Stimulated activated CD8-positive, alpha-beta memory T cell treated with anti-CD3 and anti-CD28 coated beads, Interleukin-7, amount 100 ng/mL, for 24 hours (primary cell): ENCODE measurements at places on chromosomes 16 and 17.
A peak's percentile ranks its signal among the peaks of the same experiment; 100 is the strongest.

GRCh38 chr17:42198897-42199296, 4.6 kb upstream of the GHDC start:
- DNase-seq = no peak

DNA sequence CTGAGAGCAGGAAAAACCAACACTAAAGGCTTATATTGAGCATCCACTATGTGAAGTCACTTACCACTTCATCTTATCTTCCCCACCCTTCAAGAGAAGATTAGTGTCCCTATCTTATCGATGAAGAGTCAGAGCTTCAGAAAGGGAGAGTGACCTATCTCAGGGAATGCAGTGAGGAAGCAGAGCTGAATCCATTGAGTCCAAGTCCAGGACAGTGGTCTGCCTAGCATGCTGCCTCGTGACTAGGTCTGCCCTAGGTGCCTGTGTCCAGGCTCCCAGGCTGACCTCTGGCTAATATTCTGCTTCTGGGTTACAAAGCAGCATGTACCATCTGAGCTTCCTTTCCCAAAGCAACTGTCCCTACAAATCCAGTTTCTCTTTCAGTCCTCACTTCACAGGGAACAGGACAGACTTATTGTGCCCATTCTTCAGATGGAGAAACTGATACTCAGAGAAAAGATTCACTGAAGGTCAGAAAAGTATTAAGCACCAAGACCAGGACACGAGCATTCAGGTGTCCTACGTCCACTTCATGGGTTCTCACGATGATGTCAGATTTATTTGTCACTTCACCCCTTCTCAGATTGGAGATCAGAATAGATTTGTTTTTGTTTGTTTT, 13.3 kb upstream of the FZD2 start:
- no peak for DNase-seq

DNA sequence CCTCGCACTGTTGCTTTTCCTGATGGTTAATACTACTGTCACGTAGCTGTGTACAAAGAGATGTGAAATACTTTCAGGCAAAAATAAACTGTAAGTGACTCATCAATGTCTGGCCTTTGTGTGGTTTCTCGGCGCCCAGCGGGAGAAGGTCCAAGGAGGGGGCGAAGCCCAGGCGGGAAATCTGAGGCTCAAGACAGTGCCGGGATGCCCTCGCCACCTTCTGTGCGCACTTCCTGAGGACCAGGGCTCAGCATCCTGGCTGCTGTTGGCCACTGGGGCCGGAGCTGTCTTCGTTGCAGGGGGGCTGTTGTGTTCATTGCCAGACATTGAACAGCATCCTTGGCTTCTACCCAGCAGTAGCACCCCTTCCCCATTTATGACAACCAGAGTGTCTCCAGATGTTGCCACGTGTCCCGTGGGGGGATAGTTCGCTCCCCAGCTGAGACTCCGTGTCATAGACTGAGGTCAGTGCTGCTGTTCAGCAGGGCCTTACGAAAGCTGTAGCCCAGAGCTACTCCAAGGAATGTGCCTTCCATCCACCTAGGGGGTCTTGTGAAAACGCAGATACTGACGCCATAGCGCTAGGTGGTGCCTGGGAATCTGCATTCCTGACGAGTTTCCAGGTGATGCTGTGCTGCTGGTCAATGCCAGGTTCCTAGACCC, 67.3 kb upstream of the PLCG2 start:
- DNase-seq = no peak

DNA sequence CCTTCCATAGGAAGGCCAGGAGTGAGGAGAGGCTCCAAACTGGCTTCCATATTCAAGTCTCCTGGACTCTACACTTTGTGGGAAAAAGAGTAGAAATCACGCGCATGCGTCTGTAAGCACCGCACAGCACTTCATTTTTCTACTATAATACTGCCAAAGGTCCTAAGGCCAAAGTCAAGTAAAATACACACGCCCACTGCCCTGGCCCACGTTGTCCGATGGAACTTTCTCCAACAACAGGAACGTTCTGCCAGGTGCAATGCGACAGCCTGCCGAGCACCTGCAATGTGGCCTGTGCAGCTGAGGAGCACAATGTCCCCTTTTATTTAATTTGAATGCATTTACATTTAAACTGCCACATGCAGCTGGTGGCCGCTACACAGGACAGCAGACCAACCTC, 23.5 kb downstream of the DNASE1 start:
- DNase-seq = no peak

DNA sequence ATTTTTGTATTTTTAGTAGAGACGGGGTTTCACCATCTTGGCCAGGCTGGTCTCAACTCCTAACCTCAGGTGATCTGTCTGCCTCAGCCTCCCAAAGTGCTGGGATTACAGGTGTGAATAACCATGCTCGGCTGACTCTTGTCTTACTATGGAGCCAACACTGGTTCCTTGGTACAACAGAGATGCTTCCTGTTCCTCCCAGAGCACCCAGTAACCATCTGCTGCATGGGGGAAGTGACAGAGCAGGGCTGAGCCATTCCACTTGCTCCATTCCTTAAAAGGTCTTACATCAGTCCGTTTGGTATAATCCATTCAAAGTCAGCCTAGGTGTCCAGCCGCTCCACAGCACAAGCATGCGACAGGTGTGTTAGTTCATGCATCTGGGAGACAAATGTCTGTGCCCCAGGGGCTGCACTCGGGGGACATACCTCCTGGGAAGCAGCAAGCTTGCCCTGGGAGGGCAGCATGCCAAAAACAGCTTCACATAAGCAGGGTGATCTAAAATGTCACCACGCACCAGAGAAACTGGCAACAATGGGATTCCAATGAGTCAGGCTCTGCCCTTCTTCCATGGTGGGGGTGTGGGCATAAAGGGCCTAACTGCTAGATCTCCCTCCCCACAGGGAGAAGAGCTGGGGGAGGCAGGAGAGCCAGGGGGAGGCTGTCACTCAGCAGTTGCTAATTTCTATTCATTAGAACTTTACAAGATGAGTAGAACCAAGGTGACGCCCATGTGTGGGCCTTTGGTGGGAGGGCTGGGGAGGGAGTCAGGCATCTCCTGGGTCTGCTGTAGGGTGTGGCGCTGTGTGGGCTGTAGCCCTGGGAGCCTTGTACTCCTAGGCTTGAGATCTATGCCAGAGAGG, 35.5 kb downstream of the PIPOX start:
- DNase-seq = no peak

DNA sequence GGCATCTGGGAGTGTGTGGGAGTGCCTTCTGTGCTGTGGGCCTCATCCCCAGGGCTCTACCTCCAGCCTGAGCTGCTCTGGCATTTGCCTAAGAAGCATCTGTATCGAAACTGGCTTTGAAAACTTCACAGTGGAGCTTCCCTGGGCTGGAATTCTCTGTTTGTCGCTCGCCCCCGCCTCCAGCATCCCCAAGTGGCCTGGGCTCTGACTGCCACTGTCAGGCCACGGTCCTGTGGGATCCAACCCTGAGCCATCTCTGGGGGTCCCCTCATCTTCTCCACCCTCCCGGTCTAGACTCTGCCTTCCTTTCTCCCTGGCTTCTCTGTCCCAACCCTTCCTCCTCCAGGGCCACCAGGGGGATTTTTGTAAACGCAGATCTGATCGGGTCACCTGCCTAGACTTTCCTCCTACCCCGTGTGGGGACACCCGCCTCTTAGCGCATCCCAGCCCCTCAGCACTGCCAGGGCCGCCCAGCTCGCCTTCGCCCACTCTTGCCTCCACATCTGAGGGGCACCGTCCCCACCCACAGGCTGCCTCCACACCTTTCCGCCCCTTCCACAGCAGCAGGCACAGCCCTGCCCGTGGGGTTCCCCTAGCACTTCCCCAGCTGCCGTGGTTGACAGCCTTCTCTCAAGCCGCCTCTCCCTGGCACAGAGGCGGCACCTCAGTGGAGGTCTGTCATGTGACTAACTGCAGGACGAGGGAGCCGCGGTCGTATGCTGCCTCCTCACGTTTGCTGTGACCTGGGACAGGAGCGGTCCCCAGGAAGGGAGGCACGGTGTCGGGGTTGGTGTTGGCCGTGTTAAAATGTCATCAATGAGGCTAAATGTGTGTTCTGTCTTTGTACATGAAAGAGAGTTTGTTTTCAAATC, 12.0 kb downstream of the TBC1D24 start:
- DNase-seq = peak; percentile 53

GRCh38 chr17:40021451-40021971, 6.3 kb downstream of the CSF3 start:
- no peak for DNase-seq

GRCh38 chr16:65876056-65876408, 490.5 kb upstream of the CDH5 start:
- no peak for DNase-seq

DNA sequence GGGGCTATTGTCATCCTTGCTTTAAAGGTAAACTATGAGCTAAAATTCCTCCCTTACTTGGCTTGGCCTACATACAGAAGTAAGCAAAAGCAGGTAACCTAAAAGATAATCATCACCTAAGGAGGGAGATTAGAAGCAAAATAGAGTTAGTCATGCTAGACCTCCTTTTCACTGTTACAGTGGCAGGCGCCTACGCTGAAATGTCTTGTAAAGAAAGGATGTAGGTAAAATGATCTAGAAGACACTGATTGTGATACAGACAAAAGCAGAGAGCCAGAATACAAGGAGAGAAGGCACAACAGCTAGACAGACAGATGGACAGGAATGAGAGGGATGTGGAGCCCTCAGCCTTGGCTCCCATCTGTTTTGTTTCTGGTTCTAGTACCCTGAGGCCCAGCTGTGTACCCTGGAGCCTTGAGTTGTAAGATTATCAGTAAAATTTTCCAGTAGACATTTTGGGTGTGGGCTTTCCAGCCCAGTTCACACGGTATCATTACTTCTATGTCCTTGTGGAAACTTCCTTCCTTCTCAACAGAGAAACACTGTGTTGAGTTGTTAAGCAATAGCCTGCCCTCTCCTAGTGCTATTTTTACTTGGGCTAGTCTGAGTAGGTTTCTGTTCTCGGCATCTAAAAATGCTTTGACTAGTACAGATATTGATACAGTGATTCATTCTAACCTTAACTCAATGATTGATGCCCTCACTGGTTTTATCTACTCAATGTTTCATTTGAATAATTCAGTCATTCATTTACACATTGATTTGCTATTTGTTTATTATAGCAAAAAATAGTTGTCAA, 7.7 kb upstream of the C16orf78 start:
- no peak for DNase-seq

DNA sequence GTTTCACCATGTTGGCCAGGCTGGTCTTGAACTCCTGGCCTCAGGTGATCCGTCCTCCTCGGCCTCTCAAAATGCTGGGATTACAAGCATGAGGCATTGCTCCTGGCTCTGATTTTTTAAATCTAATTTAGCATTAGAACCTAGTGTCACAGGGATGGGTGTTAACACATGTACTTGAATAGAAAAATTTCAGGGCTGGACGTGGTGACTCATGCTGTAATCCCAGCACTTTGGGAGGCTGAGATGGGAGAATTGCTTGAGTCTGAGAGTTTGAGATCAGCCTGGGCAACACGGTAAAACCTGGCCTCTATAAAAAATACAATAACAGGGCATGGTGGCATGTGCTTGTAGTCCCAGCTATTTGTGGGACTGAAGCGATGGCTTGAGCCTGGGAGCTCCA, 6.0 kb upstream of the RNF135 start:
- DNase-seq = no peak

- DNase-seq = no peak
Observed at GRCh38 chr17:16988749-16989229, 16.9 kb upstream of the TNFRSF13B start.

DNA sequence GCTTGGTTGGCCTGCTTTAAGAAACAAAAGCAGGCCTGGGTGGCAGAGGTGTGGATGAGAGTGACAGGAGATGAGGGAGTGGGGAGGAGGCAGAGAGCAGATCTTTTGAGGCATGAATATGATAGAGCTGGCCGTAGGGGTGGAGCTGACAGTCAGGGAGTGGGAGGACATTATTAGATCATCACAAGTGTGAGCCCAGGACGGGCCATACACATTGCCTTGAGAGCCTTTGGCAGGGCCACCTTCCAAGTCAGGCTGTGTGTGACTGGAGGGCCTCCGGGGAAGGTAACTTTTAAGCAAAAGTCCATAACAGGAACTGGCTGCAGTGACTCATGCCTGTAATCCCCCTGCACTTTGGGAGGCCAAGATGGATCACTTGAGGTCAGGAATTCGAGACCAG, 26.3 kb downstream of the GINS3 start:
- DNase-seq = no peak

GRCh38 chr17:79922798-79923197, 83.6 kb upstream of the CBX4 start:
- DNase-seq = no peak

DNA sequence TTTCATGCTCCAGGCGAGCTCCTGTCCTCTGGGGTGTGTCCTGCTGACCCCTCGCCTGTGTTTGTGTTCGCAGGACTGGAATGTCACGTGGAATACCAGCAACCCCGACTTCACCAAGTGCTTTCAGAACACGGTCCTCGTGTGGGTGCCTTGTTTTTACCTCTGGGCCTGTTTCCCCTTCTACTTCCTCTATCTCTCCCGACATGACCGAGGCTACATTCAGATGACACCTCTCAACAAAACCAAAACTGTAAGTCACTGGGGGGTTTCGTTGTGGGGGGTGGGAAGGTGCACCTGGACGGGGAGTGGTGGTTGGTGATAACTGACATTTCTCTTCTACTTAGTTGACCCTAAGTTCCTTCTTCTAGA, 58.3 kb downstream of the ABCC1 start:
- DNase-seq = no peak

DNA sequence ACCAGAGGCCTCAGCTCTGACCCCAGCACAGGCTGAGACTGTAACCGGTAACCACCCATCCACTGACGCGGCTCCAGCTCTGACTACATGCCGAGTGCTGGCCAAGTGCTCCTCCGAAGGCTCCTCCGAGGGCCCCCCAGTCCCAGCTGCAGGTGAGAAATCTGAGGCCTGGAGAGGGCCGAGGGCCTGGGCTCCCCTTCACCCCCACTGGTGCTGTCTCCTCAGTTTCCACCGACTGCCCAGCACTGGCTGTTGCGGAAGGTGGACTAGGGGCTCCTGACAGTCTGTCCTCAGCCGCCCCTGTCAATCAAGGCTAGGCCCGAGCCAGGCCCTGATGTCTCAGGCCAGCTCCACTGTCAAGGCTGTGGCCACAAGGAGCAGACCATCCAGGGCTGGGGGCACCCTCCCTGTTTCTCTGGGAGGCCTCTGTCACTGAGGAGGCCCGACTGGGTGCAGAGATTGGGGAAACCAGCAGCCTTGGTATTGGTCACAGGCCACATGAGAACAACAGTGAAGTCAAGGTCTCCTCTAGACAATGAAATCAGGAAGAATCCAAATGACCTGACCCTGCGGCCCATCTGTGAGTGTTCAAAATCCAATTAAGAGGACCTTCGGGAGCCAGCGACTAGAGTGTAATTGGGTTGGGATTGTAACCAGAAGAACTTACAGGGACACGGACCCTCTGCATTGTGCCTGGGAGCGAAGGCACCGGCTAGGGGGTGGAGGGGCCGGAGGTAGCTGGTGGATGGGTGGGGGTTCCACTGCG, 5.1 kb downstream of the TMEM235 start:
- DNase-seq = no peak

DNA sequence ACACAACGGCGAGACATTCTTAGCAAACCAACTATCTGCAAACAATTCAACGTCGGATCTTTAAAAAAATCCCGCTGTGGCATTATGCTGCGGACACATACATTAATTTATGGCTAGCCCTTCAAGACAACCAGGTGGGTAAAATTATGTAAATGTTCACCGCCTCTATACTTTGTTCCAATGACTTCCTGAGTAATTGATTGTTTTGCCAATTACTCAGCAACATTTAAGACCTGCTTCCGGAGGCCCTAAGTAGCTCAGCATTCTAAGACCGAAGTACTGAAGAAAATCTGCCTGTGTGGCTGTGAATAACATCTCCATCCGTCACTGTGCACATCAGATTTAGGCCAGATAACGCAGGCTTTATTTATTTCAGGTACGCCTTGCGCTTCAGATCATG, 23.3 kb downstream of the QPRT start:
- DNase-seq = no peak
